Left ventricle myocardium inferior (tissue), 1 donor: ENCODE measurements at places on chromosomes 16 and 17. TPM values are rescaled to one million over a fixed set of nuclear protein-coding genes. Genes with fewer than 3 reads are reported as not detected.

KRTAP4-4 gene
- not detected for total RNA-seq

DNA sequence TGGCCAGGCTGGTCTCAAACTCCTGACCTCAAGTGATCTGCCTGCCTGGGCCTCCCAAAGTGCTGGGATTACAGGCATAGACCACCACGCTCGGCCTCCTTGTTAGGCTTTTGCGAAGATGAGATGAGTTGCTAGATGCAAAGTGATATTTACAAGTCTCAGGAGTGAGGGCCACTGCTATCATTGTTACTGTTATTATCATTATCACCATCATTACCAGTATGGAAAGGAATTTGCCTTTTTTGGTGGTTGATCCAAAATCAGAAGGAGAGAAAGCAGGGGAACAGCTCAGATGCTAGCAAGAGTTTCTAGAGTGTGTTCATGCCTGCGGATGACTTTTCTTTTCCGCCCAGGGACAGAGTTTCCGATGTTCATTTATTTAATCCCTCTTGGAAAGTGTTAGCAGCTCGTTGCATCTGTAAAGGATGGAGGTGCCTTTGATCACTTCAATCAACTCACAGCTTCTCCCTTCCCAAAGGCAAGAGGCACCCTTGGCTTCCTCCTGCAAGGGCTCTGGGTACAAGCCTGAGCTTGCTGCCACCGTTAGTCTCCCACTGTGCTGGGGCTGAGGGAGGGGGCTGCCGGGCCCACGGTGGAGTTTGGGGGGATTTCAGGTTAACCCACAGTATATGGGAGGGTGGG lies 21.6 kb downstream of the ITPRIPL2 start:
- no peaks in the 10 kb centered on the region for H3K36me3 ChIP-seq
- no peak for DNase-seq
- peaks cover 5% of the 10 kb centered on the region for H3K27me3 ChIP-seq
- H3K27ac ChIP-seq: peak overlapping the region; percentile 63
- no peak overlapping the region for H3K4me3 ChIP-seq

CHST5 gene
- 0.85 TPM for total RNA-seq

DNA sequence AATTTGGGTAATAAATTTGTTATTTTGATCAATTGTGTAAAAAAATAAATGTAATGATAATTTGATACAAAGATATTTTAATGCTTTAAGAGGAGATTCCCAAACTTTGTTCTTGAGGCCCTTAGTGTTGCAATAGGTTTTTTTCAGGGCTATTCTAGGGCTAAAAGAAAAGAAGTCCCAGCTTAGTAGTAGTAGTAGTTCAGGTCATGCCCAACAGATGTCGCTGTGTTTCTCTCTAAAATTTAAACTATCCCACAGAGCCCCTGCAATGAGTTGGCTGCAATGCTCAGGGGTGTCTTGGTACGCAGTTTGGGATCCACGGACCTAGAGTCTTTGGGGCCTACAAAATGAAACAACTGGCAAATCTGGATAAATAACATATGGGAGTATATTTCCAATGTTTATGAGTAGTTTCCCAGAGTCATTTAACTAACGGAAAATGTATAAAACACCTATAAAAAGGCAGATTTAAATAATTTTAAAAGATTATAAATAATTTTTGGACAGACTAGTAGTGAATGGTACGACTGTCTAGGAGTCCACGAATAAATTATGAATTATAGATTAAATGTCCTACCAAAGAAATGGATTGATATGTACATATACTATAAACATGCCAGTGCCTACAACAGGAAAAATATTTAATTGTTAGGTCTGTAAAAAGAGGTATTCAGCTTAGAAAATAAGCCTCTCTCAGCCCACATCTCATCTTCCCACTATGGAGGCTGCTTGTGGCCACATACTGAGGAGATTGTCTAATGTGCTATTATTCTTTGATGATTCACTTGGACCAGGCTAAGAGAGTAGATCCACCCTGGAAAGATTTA lies 228.5 kb upstream of the PMFBP1 start:
- H3K27me3 ChIP-seq: no peaks in the 10 kb centered on the region
- H3K4me3 ChIP-seq: no peak overlapping the region
- no peak overlapping the region for H3K27ac ChIP-seq
- no peaks in the 10 kb centered on the region for H3K36me3 ChIP-seq
- no peak for DNase-seq

MIF4GD gene
- total RNA-seq: 11.9 TPM

OR1A1 gene
- not detected for total RNA-seq

GRCh38 chr17:70295731-70296130 lies 126.4 kb downstream of the KCNJ2 start:
- no peak overlapping the region for H3K4me3 ChIP-seq
- H3K4me1 ChIP-seq: peaks cover 23% of the 10 kb centered on the region
- no peaks in the 10 kb centered on the region for H3K36me3 ChIP-seq

PGAP6 gene
- total RNA-seq: 30.4 TPM

DNA sequence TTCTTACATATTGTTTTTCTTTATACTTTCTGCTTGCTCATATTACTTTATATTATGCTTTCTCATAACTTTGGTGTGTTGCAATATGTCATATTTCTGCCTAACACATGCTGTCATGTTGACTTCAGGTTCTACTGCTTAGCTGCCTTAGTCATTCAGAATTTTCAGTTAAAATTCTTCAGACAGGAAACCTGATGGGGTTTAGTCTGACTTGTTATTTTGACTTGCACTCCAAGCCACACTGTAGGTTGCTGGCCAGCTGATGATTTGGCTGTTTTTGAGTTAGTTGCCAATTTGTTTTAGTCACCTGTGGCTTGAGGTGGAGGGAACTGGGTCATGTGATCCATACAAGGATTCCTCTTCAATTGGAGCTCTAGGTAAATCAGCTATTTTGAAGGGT lies 315.4 kb downstream of the MAP2K6 start:
- no peak overlapping the region for H3K4me3 ChIP-seq
- peaks cover 34% of the 10 kb centered on the region for H3K4me1 ChIP-seq
- no peaks in the 10 kb centered on the region for H3K27me3 ChIP-seq
- H3K27ac ChIP-seq: no peak overlapping the region
- H3K36me3 ChIP-seq: no peaks in the 10 kb centered on the region

- peaks cover 40% of the 10 kb centered on the region for H3K27me3 ChIP-seq
- H3K36me3 ChIP-seq: no peaks in the 10 kb centered on the region
- H3K27ac ChIP-seq: no peak overlapping the region
- DNase-seq: no peak
- H3K4me3 ChIP-seq: no peak overlapping the region
- H3K4me1 ChIP-seq: peaks cover 7% of the 10 kb centered on the region
These were observed 40.9 kb downstream of the PLXDC1 start for GRCh38 chr17:39110435-39111136.

DNA sequence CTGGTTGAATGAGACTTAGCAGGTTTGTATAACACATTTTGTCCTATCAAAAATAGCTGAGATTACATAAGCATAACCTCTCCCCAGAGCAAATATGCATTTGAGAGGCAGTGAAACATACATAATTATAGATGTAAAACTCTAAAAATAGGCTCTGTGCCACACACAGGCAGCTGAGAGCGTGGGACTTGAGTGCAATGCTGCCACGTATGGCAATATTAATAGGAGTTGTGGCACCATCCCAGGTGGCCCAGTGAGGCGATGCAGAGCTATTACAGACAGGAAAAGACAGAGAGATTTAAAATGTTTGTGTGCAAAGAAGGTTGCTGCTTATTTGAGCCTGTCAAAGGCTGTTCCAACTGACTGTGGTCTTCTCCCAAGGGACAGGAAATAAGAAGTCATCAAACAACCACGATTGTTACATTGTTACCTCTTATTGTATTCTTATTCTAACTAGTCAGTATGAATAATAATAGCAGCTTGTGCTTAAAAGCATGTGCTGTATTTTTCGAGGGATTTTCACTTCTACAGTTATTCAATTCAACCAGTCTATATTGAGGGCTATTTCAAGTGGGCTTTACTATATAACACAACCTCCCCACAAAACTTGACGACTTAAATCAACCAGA lies 116.5 kb downstream of the SALL1 start:
- H3K4me1 ChIP-seq: peaks cover 11% of the 10 kb centered on the region
- H3K27ac ChIP-seq: no peak overlapping the region
- H3K27me3 ChIP-seq: peaks cover 11% of the 10 kb centered on the region
- H3K36me3 ChIP-seq: no peaks in the 10 kb centered on the region

DNA sequence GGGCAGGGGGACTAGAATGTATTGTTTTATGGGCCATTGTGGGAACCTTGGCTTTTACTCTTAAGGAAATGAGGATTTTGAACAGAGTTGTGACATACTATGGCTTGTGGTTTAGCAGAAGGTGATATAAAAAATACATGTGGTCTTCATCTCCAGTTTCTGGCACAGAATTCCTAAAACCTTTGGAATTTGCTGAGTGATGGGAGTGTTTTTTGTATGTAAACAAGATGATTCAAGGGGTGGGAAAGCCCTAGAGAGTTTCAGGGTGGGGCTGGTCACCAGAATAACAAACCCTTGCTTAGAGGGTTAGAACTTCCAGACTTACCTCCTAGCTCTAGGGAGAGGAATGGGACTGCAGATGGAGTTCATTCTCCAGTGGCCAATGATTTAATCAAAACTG lies 316.1 kb downstream of the PHKB start:
- peaks cover 7% of the 10 kb centered on the region for H3K4me1 ChIP-seq
- H3K4me3 ChIP-seq: no peak overlapping the region
- no peak for DNase-seq
- H3K27me3 ChIP-seq: no peaks in the 10 kb centered on the region
- H3K36me3 ChIP-seq: no peaks in the 10 kb centered on the region

- no peak overlapping the region for H3K27ac ChIP-seq
- no peak overlapping the region for H3K4me3 ChIP-seq
- H3K36me3 ChIP-seq: no peaks in the 10 kb centered on the region
- H3K27me3 ChIP-seq: no peaks in the 10 kb centered on the region
- peaks cover 52% of the 10 kb centered on the region for H3K4me1 ChIP-seq
These were observed 21.4 kb downstream of the PIEZO1 start for GRCh38 chr16:88763502-88764053.

- no peak for DNase-seq
- no peaks in the 10 kb centered on the region for H3K4me1 ChIP-seq
- H3K27ac ChIP-seq: no peak overlapping the region
These were observed 97.4 kb downstream of the SLC39A11 start for GRCh38 chr17:72995008-72995656.

GRCh38 chr17:19273731-19274130 lies 36.6 kb downstream of the EPN2 start:
- H3K4me3 ChIP-seq: no peak overlapping the region
- no peak for DNase-seq
- no peaks in the 10 kb centered on the region for H3K27me3 ChIP-seq
- H3K27ac ChIP-seq: peak overlapping the region; percentile 85
- H3K4me1 ChIP-seq: peaks cover 93% of the 10 kb centered on the region

BMERB1 gene
- total RNA-seq: 75.3 TPM

GRCh38 chr16:8632675-8633182 lies 11.2 kb downstream of the METTL22 start:
- H3K27me3 ChIP-seq: no peaks in the 10 kb centered on the region
- no peak for DNase-seq
- H3K36me3 ChIP-seq: peaks cover 93% of the 10 kb centered on the region
- H3K4me1 ChIP-seq: no peaks in the 10 kb centered on the region
- no peak overlapping the region for H3K4me3 ChIP-seq
